ENCODE measurements at places on chromosomes 4 and X.

DNA sequence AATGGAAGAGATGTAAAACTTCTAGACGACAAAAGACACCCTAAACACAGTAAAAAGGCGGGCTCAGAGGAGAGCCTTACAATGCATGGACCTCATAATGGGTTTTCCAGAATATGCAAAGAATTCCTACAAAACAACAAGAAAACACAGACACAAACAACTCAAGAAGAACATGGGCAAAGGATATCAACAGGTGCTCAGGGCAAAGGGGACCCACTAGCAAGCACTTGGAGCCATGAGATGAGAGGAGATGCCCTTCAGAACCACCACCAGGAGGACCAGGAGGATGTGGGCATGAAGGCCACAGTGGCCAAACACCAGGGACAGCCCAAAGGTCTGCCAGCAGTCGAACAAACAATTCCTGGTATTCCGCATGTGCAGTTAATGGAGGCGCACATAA is 17.2 kb downstream of the PDZD4 start:
- no peak for DNase-seq

DNA sequence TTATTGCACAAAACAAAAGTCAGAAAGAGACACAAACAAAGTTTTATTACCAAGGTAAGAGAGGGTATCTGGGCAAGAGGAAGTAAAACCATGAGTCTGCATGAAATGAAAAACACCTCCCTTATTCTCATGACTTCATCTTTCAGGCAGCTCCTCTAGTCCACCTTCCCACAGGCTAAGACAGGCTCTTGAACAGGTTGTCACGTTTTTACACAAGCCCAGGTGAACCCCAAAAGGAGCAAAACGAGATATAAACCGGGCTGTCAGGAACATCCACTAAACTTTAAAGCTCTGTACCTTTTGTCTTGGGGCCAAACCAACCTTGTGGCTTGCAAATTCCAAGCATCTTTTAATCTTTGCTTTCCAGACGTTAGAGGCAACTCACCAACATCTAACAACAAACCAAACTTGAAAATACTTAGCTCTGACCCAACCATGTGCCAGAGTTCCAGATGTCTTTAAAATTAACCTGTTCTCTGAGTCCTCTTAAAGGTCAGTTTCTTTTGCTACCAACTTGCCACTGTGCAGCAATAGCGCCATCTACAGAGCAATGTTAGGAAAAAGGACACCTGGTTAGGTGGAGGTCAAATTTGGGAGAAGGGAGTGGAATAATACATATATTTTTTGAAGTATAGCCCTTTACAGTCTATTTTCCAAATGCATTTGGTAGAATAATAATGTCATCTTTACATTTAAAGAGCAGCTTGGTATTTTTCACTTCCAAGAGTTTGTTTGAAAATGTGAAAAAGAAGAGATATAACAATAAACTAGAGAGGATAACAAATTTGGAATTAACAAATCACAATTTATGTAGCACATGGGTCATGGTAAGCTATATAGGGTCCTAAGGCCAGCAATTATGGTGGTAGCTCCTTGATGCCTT is 73.1 kb downstream of the QRFPR start:
- no peak for DNase-seq

GRCh38 chrX:71253253-71254091 is 468 bp downstream of the ZMYM3 start:
- DNase-seq = peak; percentile 14

DNA sequence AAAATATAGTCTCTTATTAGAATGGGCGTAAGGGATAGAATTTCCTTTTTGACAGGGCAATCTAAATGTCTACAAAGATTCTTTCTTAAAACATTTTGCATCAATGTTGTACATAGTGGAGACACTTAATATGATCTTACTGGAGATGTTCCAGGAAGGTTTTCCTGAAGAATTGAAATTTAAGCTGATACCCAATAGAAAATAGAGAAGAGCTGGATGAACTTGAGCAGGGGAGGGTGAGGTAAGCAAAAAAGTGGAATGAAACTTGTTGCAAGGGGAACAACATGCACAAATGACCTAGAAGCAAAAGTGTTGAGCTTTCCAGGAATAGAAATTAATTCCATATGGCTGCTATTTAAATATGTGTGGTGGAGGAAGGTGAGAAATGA is 19.7 kb downstream of the SLAIN2 start:
- DNase-seq = no peak

DNA sequence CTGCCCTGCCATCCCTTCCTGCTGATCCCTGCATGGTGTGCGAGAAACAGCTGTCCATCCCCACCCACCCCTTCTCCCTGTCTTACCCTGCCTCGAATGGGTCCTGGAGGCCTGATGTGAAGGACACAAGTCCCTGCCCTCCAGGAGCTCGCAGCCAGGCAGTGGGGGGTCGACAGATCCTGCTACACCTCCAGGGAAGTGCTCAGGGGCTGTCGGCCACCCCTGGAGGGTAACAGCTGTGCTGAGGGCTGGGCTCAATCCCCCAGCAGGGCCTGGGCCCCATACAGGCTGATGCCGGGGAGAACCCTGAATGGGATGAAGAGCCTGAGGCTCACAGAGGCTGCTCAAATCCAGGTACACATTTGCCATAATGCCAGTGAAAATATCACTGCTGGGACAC is 17.6 kb downstream of the HMX1 start:
- no peak for DNase-seq

DNA sequence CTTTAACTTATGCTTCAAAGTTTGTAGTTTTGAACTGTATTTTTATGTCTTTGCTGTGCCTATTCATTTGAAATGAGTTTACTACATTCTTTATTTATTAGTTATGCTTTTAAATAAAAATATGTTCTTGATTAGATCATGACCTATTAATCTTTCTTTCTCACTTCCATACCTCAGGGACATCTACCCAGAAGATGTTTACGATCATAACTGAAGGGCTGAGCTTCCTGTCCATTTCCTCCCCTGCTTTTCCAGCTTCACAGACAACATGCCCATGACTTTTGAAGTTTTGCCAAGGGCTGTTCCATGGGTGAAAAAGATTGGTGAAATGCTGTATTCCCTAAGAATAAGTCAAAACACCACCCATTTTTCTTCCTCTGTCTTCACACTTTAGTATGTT is 99.7 kb upstream of the DDIT4L start:
- no peak for DNase-seq

DNA sequence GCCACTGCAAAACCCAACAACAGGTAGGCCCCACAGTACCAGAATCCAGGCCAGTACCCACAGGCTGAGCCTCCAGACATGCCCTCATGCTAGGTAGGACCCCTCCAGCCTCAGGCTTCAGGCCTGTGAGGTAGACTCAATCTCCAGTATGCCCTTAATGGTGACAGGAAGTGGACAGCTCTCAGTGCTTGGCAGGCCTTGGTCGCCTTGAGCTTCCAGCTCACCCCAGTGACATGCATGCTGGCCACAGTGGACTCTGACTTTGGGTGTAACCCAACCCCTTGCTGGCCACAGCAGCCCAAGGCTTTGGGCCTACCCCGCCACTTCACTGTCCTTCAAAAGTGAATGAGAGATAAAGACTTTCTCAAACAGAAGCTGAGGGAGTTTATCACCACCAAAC is 324.2 kb downstream of the ANTXR2 start:
- DNase-seq = no peak

- no peak for DNase-seq
These were observed 256.8 kb downstream of the DHRSX start for GRCh38 chrX:2243913-2244460.

DNA sequence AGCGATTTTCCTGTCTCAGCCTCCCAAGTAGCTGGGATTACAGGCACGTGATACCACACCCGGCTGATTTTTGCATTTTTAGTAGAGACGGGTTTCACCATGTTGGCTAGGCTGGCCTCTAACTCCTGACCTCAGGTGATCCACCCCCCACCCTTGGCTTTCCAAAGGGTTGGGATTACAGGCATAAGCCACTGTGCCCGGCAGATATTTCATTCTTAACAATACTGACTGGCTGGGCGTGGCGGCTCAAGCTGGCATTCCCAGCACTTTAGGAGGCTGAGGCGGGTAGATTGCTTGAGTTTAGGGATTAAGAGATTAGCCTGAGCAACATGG is 1.3 kb downstream of the PQBP1 start:
- no peak for DNase-seq

GRCh38 chr4:79653871-79654270 is 245.8 kb upstream of the GK2 start:
- no peak for DNase-seq

DNA sequence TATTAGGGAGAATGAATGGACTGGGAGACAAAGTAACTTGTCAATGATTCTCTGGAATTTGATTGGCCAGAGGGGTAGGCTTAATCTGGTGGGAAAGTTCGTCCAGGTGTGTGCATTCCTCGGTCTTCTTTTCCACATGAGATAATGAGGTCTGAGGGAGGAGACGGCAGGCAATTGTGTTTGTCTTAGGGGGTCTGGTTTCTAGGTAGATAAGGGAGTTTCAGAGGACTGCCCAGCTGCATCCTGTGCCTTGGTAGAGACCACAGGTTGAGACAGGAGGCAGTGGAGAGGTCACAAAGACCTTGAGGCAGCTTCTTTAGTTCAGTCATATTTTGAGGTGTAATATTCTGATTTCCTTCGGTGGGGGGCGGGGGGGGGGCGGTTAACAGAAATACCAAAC is 4.3 kb downstream of the MGST2 start:
- DNase-seq = no peak

GRCh38 chr4:102469806-102470205 is 31.4 kb upstream of the NFKB1 start:
- DNase-seq = no peak

DNA sequence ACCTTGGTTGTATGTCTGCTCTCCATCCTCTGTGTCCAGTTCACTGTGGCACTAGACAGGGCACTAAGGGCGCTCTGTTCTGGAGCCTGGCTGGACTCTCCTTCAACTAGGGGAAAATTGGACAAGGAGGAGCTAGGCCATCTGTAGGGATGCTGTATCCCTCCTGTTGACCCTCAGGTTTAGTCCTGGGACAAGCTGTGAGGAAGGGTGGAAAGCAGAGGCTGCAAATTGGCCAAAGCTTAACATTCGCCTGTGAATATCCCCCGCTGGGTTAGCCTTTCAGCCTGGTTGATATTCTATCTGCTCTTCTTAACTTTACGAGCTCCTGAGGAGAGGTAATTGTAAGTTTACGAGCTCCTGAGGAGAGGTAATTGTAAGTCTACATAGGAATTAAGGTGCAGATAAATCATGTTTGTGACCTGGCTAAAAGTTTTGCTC is 64.4 kb upstream of the ENPEP start:
- no peak for DNase-seq

DNA sequence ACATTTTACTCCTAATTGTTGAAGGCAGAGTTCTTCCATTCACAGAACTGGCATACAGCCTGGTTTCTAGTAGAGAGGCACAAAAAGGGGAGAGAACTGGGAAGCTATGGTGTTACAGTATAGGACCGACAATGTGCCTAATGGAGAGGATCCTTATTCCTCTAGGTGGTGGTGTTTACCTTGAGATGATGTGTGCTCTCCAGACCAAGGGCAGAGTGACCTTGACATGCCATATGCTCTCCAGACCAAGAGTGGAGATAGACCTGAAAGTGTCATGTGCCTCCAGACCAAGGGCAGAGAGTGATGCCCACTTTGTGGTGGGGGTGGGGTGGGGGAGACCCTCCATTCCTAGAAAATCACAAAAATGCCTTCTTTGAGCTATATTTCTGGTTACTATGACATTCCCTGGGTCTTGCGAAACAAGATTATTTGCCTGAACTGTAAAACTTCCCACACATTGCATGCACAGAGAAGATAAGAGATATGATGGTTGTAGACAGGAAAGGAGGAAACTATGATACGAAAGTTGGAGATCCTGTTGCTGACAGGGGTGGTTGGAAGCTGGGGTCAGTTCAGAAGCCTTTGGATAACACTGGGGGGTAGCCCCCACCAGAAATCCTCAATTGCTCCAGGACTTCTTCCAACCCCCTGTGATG is 119.7 kb downstream of the TEX13C start:
- DNase-seq = no peak

DNA sequence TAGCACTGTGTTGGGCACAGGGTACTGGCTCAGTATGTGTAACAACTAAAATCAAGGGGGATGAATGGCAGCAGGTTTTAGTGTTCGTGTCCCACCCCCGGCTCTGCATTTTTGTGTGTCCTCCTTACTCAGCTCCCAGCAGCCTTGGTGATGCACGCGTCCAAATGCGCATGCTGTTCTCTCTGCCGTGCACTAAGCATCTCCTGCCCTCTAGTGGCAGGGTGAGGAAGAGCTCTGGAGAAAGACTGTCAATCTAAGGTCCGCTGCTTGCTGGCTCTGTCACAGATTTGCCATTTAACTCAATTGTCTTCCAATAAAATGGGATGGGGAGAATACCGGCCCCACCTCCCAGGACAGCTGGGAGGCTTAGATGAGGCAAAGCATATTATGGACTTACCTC is 61.4 kb downstream of the WFS1 start:
- no peak for DNase-seq

GRCh38 chrX:13043138-13043537 is 1.3 kb downstream of the FAM9C start:
- no peak for DNase-seq

GRCh38 chr4:86947501-86948120 is 12.8 kb downstream of the AFF1 start:
- DNase-seq = no peak

DNA sequence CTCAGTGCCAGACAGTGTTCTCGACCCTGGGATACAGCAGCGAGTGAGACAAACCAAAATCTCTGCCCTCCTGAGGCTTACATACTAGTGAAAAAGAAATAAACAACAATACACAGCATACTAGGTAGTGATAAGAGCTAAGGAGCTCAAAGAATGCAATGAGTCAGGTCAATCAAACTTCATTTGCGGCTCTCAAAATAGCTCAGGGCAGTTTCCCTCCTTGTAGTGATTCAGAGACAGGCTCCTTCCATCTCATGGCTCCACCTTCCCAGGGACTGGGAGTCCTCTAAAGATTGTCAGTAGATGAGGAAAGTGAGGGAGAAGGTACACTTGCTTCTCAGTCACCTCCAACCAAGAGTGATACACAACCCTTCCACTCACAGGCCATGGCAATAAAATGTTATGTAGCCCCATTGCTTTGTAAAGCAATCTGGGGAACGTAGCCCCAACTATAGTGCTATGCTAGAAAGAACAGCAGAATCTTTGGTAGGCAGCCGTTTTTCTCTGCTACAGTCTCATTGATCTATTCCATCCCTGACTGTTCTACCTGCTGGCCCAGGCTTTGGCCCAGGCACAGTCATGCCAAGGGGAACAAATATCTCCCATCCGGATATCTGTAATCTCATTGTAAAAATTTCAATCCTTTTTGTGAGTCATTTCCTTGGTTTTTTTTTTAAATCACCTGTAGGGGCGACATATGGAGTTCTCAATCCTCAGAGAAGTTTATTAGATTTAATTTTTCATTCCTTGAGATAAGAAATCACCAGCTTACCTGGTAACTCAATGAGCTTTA is 183.1 kb upstream of the S100G start:
- DNase-seq = no peak

DNA sequence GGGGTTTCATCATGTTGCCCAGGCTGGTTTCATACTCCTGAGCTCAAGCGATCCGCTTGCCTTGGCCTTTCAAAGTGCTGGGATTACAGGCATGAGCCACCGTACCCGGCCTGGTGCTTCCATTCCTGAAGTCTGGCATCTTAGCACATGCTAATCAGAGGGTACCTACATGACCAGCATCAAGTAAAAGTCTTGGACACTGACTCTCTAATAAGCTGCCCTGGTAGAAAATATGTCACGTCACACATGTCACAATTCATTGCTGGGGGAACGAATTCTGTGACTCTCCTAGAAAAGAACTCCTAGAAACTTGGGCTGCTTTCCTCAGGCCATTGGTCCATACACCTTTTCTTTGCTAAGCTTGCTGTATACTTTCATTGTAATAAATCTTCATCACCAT is 19.1 kb upstream of the XAGE2 start:
- DNase-seq = no peak

Data from hematopoietic multipotent progenitor cell treated with erythropoietin and hydrocortisone succinate and interleukin-3 and kit ligand, for 17 days (in vitro differentiated cells).